Endothelial cell (in vitro differentiated cells): ENCODE measurements at places on chromosomes 1 and 21.

GRCh38 chr1:237138551-237138950 lies 96.6 kb downstream of the RYR2 start:
- DNase-seq: no peak

- no peak for DNase-seq
Observed at GRCh38 chr1:170145770-170146676, at the start of gene NTMT2. Gene NTMT2, plus strand, starts transcription at chr1:170145959. Its CDS starts 149 bp downstream, at chr1:170146108.

- no peak for DNase-seq
Observed at GRCh38 chr1:58748666-58749065, 35.2 kb downstream of the JUN start.

- no peak for DNase-seq
Observed at GRCh38 chr1:226874579-226875425, 4.4 kb downstream of the PSEN2 start.

DNA sequence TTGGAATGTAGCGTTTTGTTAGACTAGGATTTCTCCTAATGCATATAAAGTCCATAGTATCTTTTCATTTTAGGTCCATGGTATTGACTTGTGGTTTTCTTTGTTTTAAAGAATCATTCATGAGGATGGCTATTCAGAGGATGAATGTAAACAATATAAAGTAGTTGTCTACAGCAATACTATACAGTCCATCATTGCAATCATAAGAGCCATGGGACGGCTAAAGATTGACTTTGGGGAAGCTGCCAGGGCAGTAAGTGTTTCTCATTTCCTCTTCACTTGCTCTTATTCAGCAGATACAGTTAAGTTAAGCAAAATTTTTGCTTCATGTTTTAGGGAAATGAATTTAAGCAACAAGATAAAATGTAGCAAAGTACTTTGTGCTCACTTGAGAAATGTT lies 25.4 kb downstream of the GNAI3 start:
- no peak for DNase-seq

DNA sequence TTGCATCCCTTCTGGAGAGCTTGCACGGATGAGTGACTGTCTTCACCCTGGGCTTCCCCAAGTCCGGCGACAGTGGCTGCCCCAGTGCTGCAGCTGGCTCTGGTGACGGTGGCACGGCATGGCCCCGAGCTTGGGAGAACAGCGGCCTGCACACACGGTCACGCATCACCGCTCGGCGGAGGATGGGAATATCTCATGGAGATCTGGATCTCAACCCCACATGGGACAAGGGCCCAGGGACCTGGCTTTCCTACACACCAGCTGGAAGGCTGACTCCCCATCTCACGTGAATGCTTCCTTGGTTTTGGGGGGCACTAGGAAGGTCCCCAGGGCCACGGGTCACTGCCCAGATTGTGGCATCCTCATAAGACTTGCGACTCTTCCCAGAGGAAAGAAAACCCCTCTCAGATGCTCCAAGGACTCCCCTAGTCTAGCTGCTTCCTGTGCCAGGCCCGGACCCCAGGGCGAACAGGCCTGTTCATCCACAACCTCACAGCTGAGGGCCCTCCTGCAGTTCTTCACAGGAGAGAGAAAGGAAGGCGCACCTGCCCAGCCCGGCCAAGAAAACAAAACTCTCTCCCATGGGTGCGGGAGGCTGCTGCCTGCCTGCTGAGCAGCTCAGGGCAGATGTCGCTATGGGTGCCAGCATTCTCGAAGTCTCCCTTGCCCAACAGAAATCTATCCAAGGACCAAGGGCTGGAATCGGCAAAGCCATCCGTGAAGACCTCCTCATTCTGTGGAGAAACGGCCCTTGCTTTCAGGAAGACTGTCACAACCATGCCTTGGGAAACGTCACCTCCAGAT lies 9.9 kb downstream of the CFAP410 start:
- DNase-seq: no peak

DNA sequence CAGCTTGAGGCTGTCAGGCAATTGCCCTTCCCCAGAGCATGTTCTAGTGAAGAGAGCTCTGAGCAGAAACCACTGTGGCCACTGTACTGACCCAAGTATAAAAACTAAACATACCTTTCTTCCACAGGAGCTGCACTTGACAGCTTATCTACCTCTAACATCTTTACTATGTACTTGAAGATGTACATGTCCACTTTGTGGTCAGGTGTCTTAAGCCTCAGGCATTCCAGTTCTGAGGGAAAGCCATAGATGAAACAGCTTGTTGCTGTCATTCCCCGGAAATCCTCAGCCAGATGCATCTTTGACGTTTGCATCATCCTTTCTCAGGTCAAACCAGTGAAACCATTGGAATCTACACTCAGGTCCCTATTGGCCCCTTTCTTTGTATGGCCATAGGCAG lies 70.4 kb downstream of the CHRM3 start:
- DNase-seq: no peak

- DNase-seq: no peak
Observed at GRCh38 chr1:43246466-43247213, 23.1 kb upstream of the TMEM125 start.

- DNase-seq: no peak
Observed at GRCh38 chr1:241596633-241597032, 43.5 kb downstream of the CHML start.

- DNase-seq: peak; percentile 35
Observed at GRCh38 chr21:23016617-23017016, 2018.4 kb downstream of the NCAM2 start.

DNA sequence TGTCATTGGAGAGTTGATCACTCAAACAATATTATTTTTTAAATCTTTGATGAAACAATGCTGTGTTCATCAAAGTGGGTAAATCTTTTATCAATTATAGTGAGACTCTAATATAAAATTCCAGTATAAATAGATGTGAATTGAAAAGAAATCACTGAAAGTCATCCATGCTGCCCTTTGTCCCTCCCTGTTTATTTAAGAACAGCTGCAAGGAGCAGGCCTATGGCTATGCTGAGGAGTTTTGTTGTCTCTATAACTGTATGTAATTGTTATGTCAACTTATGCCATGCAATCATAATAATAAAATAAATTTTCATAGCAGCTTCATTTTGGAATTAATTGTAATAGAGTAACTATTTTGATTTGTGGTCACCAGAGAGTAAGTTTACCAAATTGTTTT lies 1272.4 kb upstream of the ADGRL4 start:
- DNase-seq: no peak

- no peak for DNase-seq
Observed at GRCh38 chr1:218592688-218593087, 247.6 kb downstream of the TGFB2 start.

- DNase-seq: no peak
Observed at GRCh38 chr1:117618450-117619122, 12.7 kb downstream of the TENT5C start.

GRCh38 chr1:241532864-241533263 lies 686 bp downstream of the KMO start:
- DNase-seq: no peak

DNA sequence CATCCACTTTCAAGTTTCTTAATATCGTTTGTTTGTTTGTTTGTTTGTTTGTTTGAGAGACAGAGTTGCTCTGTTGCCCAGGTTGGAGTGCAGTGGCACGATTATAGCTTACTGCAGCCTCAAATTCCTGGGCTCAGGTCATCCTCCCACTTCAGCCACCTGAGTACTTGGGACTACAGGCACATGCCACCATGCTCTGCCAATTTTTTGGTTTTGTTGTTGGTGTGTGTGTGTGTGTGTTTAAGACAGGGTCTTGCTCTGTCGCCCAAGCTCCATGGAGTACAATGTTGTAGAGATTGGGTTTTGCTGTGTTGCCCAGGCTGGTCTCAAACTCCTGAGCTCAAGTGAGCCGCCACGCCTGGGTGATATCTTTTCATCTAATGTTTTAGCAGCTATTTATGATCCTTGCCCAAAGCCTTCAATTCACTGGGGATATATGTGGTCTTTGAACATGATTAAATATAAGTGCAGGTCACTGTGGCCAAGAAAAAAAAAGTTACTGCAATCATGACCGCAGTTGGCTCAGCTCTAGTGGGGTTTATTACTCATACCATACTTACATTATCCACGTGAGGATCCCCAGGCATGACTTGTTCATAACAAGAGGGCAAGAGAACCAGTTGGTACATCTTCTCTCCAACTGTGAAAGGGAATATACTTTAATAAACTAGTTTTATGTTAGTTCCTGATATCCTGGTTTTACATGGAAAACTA lies 8.0 kb downstream of the RRP1B start:
- no peak for DNase-seq

DNA sequence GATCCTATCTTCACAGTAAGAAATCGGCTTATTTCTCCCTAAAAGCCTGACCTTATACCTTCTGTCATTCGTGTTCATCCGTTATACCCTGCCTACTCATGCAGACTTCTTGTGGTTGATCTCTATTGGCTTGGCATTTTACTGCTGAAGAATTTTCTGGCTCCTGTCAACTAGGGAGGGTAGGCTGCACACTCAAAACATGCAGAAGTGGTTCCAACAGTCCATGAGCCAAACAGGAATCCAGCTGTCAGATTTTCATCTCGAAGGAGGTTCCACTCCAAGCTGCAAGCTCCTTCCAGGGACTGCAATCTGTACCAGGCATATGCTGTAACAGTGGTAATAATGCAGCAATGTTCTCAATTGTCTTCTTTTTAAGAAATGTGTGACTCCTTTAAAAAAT lies 10.1 kb downstream of the DNAJC11 start:
- DNase-seq: no peak

- no peak for DNase-seq
Observed at GRCh38 chr1:76021846-76022245, 52.7 kb upstream of the ST6GALNAC3 start.

DNA sequence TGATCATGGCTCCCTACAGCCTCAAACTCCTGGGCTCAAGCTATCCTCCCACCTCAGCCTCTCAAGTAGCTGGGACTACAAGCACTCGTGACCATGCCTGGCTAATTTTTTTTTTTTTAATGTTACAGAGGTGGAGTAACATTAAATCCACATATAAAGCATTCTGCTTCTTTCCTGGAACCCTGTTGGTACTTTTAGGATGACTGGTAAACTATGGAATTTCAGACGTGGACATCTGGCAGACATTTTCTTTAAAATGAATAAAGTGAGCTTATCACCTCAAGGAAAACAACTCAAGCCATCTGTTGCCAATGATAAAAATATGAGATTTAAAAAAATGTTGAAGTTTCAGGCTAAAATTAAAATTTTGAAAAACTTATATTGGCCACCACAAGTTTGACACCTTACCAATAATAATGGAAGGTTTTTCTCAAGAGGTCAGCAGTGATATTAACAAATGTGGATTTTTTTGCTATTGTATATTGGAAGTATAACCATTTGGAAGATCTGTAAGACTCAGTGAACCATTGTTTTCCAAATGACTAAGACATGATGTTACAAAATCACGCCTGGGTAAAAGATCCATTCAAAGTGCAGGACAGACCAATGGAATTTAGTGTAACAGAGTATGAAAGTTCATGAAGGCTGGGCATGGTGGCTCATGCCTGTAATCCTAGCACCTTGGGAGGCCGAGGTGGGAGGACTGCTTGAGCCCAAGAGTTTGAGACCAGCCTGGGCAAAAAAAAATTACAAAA lies 52.7 kb upstream of the EIF4G3 start:
- no peak for DNase-seq

GRCh38 chr1:167893798-167894197 lies 20.1 kb downstream of the ADCY10 start:
- no peak for DNase-seq

DNA sequence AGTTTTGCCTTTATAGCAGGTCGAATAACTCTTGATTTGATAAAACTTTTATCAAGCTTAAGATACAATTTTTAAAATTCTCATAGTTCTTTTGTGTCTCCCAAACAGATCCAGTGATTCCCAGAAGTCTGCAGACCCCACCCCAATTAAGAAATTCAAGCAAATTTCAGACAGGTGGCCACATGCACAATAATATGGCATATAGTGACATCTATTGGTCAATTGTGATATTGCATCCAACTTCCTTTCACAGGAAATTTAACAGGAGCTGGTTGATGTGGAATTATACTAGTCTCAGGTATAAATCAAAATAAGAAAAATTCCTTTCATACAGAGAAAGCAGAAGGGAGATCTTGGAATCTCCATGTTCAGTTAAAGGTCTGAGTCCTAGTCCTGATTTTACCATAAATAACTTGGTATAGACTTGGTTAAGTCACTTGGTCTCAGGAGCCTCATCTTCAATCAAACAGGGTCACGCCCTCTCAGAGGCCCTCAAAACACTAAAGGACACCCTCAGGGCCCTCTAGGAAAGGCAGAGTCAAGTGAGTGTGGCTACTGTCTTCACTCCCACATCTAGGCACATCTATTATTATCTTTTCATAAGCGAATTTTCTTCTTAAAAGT lies 24.1 kb downstream of the PIGM start:
- no peak for DNase-seq

DNA sequence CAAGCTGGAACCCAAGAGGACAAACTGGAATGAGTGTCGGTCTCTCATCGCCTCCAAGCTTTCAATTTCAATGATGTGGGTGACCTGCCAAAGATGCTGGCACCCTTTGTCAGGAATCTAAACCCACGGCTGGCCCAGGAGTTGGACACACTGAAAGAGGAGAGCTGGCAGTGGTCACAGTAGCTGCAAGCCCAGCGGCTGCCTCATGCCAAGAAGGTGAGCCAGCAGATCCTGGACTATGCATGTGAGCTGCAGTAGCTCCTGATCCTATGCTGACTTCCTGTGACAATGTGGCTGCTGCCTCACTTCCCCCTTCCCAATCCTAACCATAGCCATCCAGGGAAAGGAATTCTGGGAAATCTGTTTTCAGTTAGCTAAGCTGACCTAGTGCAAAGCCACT lies 117.0 kb upstream of the VAV3 start:
- DNase-seq: no peak

DNA sequence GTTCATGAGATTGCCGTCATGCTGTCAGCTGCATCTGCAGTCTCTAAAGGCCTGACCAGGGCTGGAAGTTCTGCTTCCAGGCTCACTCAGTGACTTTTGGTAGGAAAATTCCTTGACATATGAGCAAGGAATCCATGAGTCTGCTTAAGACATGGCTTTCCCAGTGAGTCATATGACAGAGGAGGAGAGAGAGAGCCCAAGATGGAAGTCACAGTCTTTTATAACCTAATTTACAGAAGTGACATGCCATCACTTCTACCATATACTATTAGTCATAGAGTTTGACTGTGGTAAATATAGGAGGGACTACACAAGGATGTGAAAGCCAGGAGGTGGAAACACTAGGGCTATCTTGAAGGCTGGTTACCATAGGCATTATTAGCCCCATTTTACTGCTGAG lies 115.2 kb downstream of the ROR1 start:
- DNase-seq: no peak

GRCh38 chr1:85934516-85934915 lies 222.1 kb downstream of the COL24A1 start:
- no peak for DNase-seq

DNA sequence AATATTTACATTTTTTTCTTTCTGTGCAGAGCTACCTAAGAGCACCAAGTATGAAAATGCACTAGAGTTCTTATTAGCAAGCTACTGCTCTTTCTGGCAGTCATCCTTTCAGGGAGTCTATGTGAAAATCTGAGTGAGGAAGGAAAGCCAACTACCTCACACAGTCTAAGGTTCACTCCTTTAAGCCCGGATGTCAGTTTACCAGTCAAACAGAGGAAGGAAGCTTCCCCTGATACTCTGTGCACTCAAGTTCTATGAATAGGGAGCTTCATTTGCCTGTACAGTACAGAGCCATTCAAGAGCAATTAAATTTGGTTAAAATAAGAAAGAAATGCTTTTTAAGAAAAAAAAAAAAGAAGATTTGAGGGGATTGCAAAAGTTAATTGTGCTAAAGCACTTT lies 6.9 kb downstream of the COL11A1 start:
- no peak for DNase-seq
